Activated CD8-positive, alpha-beta memory T cell treated with anti-CD3 and anti-CD28 coated beads for 1 hour (primary cell): ENCODE measurements at places on chromosomes 12 and 14.

DNA sequence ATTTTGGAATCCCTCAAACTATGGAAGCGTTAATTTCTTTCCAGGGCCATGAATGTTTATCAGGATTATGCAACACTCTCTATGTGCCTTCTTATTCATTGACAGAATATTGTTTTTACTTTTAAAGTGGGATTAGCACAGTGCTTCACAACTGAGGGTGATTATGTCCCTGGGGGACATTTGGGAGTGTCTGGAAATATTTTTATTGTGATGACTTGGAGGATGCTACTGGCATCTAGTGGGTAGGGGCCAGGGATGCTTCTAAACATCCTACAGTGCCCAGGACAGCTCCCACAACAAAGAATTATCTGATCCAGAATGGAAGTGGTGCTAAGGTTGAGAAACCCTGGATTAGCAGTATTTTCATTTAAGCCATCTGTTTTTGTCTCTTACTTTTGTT lies 338.5 kb upstream of the SOX5 start:
- DNase-seq: no peak

- no peak for DNase-seq
Observed at GRCh38 chr12:113889891-113890581, 76.1 kb downstream of the RBM19 start.

GRCh38 chr12:111773801-111774551 lies 7.2 kb downstream of the ALDH2 start:
- DNase-seq: no peak

- no peak for DNase-seq
Observed at GRCh38 chr14:47259796-47260195, 415.6 kb downstream of the MDGA2 start.

- no peak for DNase-seq
Observed at GRCh38 chr12:131607658-131608447, 103.0 kb upstream of the SFSWAP start.

DNA sequence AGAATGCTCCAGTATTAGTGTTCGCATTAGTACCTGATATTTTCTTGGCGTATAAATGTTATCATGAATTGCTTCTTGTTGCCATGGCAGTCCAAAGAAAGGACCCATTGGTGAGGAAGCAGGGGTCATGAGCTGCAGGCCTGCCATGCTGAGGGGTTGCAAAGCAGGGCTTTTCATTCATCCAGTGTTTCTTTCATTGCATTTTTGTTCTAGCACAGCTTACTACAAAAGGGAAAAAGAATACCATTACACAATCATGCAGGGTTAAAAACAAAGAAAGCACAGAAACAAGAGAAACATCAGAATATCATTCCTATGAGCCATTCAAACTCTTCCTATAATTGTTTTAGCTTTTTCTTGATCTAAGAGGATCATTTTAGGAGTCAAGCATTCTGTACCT lies 24.0 kb downstream of the DICER1 start:
- DNase-seq: no peak

DNA sequence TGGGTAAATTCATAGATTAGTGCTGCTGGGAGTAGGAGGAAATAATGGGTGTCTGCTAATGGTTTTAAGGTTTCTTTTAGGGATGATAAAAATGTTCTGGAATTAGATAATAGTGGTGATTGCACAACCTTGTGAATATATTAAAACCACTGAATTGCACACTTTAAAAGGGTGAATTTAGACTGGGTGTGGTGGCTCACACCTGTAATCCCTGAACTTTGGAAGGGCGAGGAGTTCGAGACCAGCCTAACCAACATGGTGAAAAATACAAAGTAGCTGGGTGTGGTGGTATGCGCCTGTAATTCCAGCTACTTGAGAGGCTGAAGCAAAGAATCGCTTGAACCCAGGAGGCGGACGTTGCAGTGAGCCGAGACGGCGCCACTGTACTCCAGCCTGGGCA lies 1.3 kb downstream of the RAD52 start:
- no peak for DNase-seq

GRCh38 chr12:3328081-3328480 lies 162.9 kb upstream of the PRMT8 start:
- DNase-seq: no peak

DNA sequence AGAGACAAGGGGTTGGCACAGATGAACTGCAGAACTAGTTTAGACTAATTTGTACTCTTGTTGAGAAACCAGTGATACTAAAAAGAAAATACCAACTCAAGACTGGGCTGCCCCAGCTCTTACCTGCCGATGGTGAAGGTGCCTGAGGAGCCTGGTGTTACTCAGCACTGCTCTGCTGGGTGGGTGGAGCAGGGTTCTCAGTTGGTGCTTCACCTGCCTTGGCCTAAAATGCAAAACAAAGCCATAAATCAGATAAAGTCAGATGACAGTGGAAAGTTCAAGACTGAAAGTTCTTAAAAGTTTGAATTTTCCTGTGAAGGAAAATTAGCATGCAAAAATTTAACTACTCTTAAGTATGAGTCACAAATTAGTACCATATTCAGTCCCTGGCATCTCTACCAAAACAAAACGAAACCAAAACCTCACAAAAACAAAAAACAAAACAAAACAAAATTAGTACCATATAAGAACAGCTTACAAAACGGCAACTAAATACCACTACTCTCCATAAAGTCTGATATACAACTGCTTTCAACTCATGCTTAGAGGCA lies 21.9 kb downstream of the YBX3 start:
- no peak for DNase-seq

- DNase-seq: no peak
Observed at GRCh38 chr12:114397978-114398881, 7.7 kb downstream of the TBX5 start.

- DNase-seq: no peak
Observed at GRCh38 chr14:64507376-64508156, 3.0 kb downstream of the ZBTB1 start.

GRCh38 chr12:109654357-109654756 lies 59.3 kb upstream of the FAM222A start:
- DNase-seq: no peak

DNA sequence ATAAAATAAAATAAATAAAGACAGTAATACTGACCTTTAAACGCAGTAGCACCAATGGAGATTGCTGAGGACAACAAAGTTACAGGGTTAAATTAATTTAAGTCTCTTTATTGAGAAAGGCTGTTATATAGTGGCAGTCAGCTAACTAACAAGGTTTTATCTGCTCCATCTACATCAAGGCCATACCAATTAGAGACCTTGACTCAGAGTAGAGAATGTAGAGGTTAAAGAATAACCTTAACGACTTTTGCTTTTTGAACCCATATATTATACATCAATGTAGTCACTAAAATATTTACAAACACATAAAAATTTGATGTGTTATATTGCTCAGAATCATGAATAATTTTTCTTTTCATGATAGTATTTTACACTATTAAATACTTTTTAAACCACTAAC lies 21.6 kb downstream of the OSBPL8 start:
- no peak for DNase-seq

GRCh38 chr14:80077262-80077661 lies 134.0 kb downstream of the DIO2 start:
- DNase-seq: no peak

GRCh38 chr12:122072031-122072970 lies 6.3 kb upstream of the MLXIP start:
- DNase-seq: no peak

- DNase-seq: peak; percentile 52
Observed at GRCh38 chr12:14256555-14257169, 108.8 kb upstream of the ATF7IP start.

- no peak for DNase-seq
Observed at GRCh38 chr12:89968151-89968700, 259.6 kb upstream of the ATP2B1 start.

DNA sequence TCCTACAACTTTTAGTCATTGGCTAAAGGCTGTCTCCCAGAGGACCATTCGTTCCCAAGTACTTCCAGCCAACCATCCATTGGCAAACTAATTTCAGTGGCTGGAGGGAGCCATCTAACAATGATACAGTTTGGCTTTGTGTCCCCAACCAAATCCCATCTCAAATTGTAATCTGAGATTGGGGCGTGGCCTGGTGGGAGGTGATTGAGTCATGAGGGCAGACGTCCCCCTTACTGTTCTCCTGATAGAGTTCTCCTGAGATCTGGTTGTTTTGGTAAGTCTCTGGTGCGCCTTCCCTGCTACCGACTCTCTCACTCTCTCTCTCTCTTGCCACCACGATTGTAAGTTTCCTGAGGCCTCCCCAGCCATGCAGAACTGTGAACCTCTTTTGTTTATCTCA lies 99.7 kb upstream of the FUT8 start:
- no peak for DNase-seq

DNA sequence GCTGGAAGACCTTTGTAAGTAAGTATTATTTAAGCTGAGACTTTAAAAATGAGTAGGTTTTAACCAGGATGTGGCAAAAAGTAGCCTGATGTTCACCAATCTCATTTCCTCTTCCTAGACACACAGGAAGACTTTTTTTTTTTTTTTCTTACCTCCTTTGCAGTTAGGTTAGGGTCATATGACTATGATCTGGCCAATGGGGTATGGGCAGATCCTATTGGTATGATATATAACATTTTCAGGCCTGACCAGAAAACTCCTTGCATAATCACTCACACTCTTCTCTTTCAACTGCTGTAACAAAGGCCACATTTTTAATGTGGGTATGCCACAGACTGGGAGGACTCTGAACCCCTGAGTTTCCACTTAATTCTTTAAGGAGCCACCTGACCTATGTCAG lies 2.7 kb upstream of the RPS6KA5 start:
- DNase-seq: no peak

DNA sequence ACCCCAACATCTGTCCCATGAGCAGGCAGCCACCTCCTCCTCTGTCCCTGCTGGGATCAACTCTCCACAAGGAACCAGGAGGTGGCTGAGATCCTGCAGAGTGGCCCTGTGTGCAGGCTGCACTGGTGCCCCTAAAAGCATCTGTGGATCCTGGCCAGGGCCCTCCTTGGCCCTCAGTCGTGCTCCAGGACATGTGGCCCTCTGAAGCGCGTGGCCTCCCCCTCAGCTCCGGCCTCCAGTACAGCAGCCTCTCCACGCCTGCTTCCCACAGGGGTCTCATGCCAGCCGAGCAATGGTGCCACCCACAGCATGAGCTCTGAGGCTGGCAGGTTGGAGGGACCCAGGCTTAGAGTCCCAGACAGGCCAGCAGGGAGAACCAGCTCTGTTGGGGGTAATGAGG lies 77.4 kb upstream of the NOS1 start:
- DNase-seq: no peak

DNA sequence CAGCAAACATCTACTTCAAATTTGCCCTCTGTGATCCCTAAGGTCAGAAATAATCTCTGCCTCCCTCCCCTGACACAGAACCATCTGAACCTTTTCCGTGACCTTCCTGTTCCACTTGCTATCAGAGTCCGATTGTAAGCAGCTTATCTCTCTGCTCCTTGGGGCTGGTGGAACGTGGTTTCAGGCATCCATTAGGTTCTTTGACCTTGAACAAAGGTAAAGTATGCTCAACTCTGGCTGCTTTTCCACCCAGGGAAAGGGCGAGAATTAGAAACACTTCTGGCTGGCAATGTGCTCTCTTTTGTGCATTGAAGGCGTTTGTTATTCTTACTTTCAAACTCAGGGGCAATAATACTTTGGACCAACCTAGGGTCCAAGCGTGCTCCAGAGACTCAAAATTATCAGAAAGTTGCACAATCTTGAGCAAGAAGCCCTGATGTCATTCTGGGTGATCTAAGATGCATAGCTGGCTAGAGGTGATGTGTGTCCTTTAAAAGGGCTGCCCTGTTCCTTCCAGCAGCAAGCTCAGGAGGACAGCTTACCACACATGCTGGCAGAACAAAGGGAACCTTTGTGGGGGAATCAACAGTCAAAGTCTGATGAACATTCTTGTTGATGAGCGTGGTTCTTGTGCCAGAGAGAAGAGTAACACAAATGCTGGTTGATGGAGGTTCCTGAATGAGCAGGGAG lies 29.8 kb downstream of the ADGRD1 start:
- DNase-seq: no peak

GRCh38 chr12:26345471-26346003 lies 150.2 kb downstream of the SSPN start:
- no peak for DNase-seq

- DNase-seq: no peak
Observed at GRCh38 chr14:60650373-60650961, 1.2 kb upstream of the SIX1 start.

- no peak for DNase-seq
Observed at GRCh38 chr14:101365329-101366158, 195.8 kb upstream of the DIO3 start.

DNA sequence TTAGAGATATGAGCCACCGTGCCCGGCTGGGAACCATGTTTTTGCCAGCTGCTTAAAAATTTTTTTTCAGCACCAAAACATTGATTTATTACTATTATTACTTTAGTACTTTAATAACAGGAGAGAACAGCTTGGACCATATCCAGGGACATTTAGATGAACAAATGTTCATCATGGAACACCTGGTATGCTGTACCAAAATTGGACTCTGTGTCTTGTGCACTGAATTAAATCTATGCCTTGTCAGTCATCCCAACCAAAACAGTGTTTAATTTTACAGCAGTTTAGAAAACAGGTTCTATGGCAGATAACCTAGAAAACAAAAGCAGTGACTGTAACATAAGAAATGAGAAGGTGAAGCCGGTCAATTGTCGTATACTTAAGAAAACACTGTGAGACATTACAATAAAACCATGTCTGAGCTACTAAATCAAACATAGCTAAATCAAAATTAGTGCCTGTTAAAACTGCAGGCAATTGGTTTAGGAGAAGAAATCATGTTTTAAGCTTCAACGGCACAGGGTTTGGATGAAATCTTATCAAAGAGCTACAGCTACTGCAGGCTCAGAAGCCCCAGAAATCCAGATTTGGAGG lies 58.2 kb upstream of the PYGL start:
- no peak for DNase-seq

DNA sequence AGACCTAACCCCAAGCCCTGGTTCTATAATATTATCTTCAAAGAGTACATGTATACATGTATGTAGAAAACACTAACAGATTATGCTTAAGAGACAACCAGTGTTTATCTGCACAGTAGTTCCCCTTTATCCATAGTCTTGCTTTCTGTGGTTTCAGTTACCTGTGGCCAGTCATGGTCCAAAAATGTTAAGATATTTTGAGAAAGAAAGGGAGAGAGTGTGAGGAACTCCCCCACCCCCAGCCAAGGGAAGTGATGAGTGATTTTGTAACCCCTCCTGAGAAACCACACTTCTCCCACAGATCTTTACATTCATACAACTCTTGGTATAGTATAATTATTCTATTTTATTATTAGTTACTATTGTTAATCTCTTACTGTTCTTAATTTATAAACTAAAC lies 77.3 kb upstream of the CNTN1 start:
- no peak for DNase-seq
